COLO829 (cell line): ENCODE measurements at places on chromosomes 4 and X.
A peak's percentile ranks its signal among the peaks of the same experiment; 100 is the strongest.

- DNase-seq = no peak
Measured at GRCh38 chrX:121655276-121655675, 607.9 kb downstream of the GLUD2 start.

DNA sequence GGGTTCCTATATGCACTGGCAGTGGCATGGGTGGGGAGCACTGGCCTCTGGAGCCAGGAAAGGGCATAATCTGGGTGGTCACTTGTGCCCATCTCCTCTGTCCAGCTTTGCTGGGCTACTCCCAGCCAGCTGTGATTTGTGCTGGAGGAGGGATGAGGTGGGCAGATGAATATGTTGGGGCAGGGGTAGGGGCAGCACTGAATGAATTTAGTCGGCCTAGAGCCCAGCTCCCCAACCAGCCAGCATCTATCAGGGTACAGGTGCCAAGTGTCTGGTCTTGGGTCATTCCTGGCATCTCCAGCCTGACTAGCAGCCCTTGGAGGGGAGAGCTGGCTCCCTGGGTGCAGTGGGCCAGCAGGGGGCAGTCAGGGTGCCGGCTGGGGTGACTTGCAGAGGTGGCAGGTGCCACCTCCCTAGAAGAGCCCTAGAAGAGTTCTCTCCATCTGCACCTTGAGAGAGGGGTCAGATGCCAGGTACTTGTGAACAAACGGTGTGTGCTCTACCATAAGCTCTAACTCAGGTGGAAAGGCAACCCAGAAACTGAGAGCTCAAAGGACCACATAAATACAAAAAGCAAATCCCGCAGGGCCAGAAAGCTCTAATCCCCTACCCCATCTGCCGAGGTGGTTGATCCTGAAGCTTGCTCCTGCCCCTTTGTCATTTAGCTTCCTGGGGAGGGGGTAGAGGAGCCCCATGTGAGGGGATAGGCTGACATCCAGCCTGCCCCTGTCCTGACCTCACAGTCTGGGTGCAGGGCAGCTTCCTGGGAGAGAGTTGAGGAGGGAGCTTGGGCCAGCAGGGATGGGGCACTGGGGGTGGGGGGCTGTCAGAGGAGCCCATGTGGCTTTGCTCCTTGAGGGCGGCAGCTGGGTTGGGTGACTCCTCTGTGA lies 2.2 kb downstream of the SORCS2 start:
- DNase-seq = no peak

GRCh38 chr4:121541696-121542095 lies 155.1 kb downstream of the ANXA5 start:
- DNase-seq = no peak

- peak; percentile 34 for DNase-seq
Measured at GRCh38 chrX:152915541-152916241, 17.8 kb downstream of the ZNF185 start.

- DNase-seq = no peak
Measured at GRCh38 chr4:41715155-41715554, 33.4 kb downstream of the PHOX2B start.

- no peak for DNase-seq
Measured at GRCh38 chrX:133776072-133776471, 209.3 kb downstream of the GPC3 start.

- no peak for DNase-seq
Measured at GRCh38 chr4:1408418-1408817, 2.2 kb upstream of the NKX1-1 start.

- DNase-seq = no peak
Measured at GRCh38 chr4:25088093-25088952, 57.6 kb upstream of the LGI2 start.

GRCh38 chr4:1686440-1687036 lies 2.4 kb upstream of the FAM53A start:
- DNase-seq = no peak

DNA sequence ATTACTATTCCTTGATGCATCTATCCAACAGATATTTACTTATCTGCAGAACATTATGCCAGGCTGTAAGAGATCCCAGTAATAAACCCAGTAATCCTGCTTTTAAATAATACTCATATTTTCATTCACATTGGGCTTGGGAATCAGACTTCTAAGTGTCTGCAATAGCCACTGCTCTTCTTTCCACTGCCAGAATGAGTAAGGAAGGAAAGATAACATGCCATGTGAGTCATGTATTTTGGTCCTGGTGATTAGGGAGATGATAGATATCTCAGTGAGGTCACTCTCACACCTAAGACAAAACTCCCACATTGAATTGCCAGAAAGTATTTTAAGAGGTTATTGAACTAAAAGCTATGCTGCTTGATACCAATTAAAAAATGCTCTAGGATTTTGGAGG lies 13.9 kb upstream of the HEPH start:
- no peak for DNase-seq

GRCh38 chrX:17377795-17378194 lies 2.8 kb downstream of the NHS start:
- no peak for DNase-seq

DNA sequence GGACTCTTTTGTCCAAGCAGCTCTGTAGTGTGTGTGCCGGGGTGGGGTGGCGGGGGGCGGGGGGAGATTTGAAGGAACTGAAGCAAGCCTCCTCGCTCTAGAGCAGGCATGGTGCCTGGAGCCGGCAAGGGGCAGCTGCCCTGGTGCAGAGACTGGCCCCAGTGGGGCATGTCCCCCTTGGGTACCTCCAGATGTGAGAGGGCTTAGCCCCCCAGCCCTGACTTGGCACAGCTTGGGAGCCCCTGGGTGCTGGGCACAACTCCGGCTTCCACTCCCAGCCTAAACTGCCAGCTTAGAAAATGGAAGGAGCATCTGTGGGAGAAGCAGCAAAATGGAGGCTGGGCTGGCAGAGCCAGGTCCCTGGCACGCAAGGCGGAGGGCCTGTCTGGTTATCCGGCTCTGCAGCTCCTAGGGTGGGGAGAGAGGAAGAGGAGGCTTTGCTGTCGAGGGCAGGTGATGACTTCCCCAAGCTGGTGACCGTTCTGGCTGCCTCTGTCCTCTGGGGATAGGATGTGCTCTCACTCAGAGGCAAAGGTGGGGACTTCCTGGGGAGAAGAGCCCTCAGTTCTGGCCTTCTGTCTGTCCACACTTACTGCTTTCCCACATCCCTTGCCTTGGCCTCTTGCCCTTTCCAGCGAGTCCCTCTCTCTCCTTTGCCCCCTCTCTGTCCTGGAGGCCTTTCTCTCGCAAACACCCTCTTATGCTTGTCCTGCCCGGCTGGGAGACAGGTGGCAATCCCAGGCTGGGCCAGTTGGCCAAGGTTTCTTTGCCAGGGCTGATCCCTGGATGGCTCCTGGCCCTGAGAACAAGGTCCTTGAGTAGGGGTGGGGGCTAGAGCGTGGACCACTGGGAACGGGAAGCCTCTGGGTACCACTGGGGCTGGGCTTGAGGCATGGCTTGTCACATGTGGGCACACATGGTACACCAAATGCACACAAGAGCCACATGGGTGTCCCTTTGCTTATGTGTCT lies 2.0 kb downstream of the DLG3 start:
- DNase-seq = no peak

- no peak for DNase-seq
Measured at GRCh38 chrX:17170973-17171372, 204.0 kb upstream of the NHS start.

DNA sequence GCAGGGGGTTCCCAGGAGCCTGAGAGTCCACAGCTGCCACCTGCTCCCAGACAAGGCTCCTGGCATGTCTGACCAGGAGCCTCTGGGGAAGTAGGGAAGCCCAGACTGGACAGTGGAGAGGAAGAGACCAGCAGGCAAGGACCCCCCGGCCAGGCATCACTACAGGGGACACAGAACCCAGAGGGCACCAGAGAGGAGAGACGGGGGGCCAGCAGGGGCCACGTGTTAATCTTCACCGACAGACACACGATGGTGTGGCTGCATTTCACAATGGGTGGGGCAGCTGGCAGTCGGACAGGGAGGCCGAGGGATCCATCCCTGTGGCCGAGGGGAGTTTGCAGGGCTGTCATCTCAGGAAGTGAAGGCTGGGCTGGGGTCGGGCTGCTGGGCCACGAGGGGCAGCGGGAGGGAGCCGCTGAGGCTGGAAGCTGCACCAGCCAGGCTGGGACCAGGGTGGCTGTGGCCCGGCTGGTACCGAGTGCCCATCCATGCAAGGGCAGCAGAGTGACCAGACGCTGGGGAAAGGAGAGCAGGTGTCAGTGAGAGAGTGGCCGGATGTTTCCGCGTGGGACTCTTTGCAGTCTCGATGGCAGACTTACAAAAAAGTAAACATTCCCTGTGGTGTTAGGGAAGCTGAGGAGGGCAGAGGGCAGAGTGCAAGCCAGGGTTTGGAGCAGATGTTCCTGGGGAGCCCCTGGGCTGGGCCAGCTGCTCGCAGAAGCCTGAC lies 4.7 kb downstream of the PDE6B start:
- DNase-seq = no peak

DNA sequence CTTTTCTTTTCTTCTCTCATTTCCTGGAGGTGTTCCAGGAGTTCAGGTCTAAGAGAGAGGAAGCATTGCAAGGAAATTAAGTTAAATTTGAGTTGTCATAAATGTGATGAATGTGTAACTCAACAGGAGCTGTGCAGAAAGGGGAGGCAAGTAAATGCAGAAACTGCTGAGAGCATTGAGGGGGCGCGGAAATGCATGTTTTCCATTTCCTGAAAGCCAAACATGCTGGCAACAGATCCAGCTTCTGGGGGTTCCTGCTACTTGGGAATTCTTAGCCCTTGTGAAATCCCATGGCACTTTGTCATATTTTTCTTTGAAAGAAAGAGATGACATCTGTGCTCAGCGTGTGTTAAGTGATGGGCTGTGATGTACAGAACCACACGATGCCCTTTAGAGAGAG lies 33.8 kb upstream of the NAP1L5 start:
- DNase-seq = no peak

DNA sequence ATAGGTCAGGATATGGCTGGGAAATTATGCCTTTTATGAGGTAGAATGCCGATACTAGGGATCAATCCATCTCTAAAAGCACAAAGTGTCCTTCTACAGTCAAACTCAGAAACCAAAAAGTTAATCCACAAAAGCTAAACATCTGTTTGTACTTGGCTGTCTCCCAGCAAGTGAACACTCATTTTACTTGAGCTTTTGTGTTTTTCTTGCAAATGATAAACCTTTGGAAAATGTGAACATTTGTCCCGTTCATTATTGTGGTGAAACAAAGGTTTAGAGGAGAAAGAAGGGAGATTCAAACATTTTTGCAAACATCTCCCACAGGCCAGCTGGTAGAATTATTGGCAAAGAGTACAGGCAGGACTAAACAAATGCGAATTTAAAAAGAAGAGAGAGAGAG lies 300.6 kb upstream of the SPANXN1 start:
- no peak for DNase-seq

GRCh38 chrX:77788050-77788449 lies 2.0 kb upstream of the ATRX start:
- no peak for DNase-seq

- no peak for DNase-seq
Measured at GRCh38 chr4:184024637-184025036, 119.5 kb downstream of the STOX2 start.

- no peak for DNase-seq
Measured at GRCh38 chr4:152382057-152382785, 153.7 kb downstream of the FBXW7 start.

DNA sequence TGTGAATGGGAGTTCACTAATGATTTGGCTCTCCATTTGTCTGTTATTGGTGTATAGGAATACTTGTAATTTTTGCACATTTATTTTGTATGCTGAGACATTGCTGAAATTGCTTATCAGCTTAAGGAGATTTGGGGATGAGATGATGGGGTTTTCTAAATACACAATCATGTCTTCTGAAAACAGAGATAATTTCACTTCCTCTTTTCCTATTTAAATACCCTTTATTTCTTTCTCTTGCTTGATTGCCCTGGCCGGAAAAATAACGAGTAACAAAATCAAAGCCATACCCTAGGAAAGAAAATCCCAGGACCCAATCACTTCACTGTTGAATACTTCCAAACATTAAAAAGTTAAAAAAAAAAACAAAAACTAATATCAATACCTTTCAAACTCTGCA lies 67.7 kb upstream of the UGT2B4 start:
- DNase-seq = no peak

DNA sequence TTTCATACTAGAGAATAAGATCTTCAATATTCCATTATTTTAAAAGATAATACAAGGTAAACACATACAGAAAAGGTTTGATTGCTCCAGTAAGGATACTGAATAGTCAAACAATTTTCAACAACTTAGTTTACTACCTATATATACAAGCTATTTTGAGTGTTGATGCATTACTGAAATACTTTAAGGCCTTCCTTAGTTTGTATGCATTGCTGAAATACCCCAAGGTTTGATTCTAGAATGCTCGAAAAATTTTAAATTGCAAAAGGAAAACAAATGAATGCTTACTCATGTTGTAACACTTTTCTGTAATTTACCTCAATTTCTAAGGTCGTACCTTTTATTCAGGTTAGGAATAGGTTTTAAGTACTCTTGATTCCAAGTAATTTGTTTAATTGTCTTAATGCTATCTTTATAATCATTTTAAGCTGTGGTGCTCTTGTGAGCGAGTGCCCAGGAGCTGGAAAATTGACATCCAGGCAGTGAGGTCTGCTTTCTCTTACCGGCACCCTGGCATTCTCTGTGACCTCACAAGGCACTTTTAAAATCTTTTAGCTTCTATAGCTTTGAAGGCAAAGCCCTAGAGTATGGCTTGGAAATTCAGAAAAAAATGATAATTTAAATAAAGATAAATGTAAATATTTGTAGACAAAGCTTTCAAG lies 114.0 kb downstream of the BMPR1B start:
- no peak for DNase-seq

DNA sequence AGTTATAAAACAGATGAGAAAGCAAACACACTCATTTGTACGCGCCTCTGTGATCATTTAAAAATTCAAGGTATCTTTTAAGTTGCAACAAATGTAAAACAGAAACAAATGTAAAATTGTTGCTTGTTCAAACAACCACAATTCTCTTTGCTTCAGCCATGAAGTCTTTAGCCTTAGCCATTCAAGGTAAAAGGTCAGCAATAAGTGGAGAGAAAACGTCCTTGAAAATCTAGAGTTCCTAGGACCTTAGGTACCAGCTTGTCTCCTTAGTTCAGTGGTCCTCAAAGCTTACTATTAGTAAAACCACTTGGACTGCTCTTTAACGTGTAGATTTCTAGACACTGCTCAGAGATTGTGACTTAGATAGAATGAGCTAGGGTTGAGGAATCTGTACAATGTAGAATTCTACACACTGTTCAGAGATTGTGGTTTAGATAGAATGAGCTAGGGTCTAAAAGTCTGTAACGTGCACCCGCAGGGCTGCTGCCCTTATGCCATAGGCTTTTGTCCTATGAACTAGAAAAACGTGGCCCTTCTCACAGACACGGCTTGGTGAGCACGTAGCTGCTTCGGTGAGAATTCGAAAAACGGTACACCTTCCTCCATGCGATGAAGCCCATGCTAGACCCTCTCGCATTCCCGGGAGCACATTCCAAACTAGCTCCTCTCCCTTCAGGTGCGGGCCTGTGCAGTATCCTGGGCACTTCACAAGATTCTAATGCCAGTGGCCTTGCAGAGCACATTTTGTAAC lies 1.7 kb downstream of the PLAC8 start:
- no peak for DNase-seq

DNA sequence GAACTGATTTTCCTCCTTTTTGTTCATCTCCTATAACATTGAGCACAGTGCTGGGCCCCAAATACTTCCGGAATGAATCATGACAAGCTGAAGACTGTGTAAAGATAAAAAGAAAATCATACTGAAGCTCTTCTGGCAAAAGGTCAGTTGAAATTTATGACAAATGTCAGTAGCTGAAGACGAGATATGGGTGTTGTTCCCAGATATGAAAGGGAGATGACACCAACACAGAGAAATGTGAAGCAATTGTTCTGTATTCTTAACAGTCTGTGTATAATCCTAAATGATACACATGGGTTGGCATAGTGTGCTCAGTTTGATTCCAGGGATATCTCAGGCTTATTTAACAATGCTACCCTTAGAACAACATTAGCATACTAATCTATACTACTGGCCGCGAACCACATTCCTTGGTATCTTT lies 170.5 kb upstream of the PITX2 start:
- DNase-seq = peak; percentile 34
